Epithelial cell of proximal tubule (primary cell): ENCODE measurements at places on chromosomes 2 and 18.

GRCh38 chr2:175007510-175007909 lies 2.3 kb upstream of the CHN1 start:
- DNase-seq, result no peak

DNA sequence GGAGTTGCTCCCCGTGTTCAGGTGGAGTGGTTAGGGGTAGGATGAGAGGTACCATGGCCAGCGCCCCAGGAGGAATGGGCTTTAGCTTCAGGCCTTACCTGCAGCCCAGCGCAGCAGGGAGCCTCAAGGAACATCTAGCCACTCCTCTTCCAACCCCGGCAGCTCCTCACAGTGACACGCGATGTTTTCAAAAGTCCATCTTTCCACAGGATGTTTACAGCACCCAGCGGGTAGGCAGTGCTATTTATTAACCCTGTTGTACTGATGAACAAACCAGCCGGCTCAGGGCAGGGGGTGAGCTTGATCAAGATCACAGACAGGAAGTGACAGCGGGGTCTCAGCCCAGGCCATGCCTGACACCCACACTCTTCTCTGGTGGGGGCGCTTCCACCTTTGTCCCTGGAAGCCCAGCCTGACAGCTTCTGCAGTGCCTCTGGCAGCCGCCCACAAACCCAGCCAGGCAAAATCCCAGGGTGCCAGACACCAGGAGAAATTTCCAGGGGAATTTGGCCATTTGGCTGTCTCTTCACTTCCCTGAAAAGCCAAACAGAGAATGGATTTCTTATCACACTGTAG lies 18.4 kb upstream of the PRLH start:
- DNase-seq, result peak; percentile 13

DNA sequence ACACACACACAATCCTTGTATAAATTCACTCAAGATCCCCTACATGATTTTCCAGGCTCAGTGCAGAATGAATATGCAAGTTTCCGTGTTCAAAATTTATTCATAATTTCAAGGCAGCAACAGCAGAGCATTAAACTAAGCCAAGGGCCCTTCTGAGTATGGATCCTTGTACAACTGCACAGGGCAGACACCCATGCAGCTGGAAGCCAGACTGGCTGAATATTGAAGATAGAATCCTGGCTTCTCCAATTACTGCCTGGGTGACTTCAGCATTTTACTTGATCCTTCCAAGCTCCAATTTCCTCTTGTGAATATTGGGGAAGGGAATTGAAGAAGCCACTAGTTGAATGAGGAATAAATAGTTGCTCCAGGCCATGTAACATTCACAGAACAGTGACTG lies 267.9 kb upstream of the REG3G start:
- DNase-seq, result no peak

- no peak for DNase-seq
Observed at GRCh38 chr2:169361706-169362117, 622 bp downstream of the LRP2 start.

DNA sequence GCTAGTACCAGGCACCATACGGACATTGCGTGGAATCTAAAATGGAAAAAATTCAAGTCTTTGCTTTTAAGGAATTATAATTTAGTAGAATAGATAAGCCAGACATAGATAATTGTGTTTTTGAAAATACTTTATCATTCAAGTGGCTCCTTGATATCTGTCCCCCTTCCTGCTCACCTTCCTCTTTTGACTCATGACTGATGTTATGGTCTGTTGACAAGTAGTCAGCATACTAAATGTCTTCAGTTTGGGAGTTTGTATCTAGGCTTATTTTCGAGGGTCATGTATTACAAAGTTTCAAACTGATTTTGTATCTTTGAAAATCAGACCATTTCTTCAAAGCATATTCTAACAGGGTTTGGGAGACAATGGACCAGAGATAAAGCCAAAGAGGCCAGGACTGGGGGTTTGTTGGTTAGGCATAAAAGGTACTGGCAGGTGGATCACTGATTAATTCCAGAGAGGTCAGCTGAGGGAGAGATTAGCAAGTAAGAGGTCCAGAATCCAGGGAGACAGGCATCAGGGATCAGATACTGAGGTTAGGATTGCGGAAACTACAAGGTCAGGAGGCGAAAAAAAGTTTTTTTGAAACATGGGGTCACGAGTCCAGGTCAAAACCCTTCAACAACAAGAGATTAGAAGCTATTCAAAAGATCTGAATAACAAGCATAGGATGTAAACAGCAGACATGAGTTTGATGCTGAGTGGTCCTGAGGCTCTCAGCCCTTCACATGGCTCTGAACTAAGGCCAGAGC lies 31.5 kb upstream of the KLHL14 start:
- no peak for DNase-seq

DNA sequence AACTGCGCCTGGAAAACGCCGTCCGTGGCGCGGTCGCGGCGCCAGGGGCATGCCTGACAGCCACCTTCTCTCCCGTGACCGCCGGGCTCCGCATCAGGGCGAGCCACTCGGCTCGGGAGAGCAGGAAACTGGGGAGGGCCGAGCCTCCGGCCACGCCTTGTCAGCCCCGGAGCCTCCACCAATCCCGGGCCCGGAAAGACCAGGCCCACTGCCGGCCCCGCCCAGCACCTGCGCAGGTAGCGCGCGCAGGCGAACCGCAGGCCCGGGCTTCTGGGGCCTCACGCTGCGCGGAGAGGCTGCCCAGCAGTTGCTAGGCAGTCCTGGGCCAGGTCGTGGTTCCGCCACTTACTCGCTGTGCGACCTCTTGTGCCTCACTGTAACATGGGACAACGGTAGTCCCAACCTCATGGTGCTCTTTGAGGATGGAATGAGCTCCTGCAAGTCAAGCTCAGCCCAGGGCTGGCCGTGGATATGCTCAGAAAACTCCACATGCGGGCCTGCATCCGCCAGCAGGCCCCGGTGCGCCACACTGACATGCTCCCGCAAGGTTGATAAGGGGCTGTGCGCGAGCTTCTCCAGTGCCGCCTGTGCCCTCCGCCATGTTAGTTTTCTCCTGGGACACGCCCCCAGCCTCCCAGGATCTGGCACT lies 97.1 kb downstream of the INHBB start:
- no peak for DNase-seq

DNA sequence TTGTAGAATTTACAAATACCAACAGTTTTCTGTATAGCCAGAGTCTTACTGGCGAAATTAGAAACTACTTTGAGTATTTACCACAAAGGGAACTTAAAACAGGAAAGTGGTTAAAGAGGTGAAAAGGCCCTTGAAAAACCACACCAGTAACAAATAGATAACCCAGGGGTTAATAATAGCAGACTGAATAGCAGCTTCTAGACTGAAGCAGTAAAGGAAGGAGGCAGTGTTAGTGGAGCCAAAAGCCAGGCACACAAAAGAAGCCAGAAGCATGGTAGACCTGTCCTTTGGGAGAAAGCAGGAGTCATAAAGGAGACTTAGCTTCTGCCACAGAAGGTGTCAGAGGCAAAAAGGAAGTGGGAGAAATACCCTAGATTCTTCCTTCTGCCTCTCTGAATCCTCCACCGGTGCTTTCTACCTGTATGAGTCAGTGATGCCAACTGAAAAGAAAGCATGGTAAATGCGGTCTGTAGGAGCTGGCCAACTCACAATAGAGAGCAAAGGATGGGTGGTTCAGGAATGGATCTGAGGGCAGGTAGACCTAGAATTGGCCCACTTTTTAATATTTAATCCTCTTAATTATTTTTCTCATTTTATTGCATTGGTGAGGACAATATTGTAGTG lies 97.3 kb downstream of the ARL6IP6 start:
- DNase-seq, result no peak

GRCh38 chr18:63249771-63250170 lies 69.8 kb downstream of the BCL2 start:
- no peak for DNase-seq

GRCh38 chr2:197339496-197340220 lies 29.1 kb upstream of the ANKRD44 start:
- DNase-seq, result no peak

DNA sequence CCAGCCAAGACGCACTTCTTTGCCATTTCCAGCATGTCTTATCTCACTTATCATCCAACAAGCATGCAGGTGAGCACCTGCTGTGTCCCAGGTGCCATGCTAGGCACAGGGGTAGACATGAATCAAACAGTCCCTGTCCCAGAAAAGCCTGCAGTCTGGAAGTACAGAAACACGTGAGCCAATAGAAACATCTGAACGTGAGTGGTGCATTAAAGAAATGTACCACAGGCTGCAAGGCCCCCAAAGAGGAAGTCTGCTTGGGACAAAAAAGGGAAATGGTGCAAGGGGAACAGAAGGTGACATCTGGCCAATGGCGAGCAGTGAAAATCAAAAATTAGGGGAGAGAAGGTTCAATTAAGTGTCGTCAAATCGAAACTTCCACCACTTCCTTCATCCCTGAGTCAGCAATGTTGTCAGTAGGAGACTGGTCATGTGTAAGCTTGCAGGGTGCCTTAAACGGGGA lies 17.6 kb upstream of the TMEM247 start:
- no peak for DNase-seq

- no peak for DNase-seq
Observed at GRCh38 chr2:1169291-1169949, 218.8 kb downstream of the SNTG2 start.

DNA sequence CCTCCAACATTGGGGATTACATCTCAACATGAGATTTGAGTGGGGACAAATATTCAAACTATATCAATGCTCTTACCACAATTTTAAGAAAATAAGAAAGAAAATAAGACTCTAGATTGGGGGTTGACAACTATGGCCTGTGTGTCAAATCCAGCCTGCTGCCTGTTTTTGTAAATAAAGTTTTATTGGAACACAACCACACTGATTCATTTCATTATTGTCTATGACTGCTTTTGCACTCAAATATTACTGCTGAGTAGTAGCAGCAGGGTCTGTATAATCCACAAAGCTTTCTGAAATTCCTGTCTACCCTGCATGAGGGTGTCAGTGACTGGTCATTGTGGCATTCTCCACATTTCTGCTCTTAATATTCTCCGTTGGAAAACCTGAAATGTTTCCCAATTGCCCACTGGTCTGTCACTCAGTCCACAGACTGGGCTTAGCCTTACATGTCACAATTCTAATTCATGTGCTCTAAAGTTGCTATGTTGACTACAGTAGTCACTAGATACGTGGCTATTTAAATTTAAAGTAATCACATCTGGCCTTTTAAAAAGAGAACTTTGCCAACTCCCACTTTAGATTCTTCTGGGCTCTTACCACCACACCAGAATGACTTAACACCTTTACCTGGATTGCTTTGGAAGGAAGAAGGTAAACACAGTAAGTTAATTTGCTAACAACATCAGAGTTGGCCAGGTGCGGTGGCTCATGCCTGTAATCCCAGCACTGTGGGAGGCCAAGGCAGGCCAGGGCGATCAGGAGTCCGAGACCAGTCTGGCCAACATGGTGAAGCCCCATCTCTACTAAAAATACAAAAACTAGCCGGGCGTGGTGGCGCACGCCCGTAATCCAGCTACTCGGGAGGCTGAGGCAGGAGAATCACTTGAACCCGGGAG lies 86.9 kb downstream of the CLHC1 start:
- no peak for DNase-seq

GRCh38 chr2:22079583-22079982 lies 955.8 kb downstream of the TDRD15 start:
- no peak for DNase-seq

DNA sequence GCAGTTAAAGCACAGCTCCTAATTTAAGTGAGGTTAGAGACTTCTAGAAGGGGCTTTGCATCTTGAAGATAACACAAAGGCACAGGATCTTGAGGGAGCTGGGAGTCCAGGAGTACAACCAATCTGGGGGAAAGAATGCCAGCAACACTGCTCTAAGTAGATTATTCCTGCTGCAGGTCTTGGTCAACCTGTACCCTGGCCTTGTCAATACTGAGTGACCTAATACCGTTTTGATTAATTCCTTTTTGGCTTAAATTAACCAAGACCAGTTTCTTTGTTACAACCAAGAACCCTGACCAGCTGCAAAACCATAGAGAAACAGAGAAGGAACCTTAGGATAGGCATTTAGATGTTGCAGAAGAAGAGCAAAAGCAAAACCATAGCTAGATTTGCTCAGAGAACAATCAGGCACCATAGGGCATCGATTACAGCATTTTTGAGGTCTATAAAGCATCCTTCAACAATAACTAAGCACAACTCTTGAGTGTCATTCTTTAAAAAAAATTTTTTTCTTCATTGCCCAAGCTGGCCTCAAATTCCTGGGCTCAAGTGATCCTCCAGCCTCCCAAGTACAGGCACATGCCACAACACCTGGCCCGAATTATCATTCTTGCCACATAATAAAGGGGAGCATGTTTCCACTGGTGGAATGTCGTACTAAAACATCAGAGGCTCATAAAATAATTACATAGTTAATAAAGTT lies 6.3 kb downstream of the STARD7 start:
- DNase-seq, result no peak

GRCh38 chr2:20583425-20583881 lies 67.4 kb downstream of the HS1BP3 start:
- no peak for DNase-seq

DNA sequence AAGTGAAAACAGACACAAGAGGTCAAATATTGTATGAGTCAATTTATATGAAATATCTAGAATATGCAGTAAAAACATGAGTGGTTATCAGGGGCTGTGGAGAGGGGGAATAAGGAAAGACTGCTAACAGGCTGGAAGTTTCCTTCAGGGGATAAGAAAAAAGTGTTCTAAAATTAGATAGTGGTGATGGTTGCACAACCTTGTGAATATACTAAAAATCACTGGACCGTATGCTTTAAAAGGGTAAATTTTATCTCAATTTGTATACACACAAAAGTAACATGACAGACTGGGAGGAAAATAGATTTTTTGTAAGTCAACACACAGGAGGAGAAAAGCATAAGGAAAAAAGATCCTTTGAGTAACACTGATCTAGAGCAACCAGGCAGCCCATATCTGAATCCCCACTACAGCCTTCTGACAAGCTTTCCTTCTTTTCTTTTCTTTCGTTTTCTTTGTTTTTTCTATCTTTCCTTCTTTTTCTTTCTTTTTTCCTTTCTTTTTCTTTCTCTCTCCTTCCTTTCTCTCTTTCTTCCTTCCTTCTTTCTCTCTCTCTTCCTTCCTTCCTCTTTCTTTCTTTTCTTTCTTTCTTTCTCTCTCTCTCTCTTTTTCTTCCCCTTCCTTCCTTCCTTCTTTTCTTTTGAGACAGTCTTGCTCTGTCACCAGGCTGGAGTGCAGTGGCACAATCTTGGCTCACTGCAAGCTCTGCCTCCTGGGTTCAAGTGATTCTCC lies 95.4 kb downstream of the AAK1 start:
- no peak for DNase-seq

DNA sequence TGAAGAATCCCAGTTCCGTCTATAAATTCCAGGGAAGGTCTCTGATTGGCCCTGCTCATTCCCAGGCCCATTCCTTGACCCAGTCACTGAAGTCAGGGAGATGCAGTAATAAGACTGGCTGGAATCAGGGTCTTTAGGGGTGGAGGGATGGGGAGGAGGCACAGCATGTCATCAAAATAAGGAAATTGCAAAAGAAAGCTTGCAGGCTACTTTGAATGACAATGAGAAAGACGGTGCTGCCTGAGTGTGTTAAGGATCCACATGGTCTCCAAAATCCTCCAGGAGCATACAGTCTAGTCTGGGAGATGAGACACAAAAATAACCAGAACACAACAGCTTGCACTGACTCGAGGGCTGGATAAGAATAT lies 2.0 kb upstream of the DES start:
- no peak for DNase-seq

- DNase-seq, result no peak
Observed at GRCh38 chr2:215868846-215869543, 144.4 kb downstream of the MREG start.

GRCh38 chr2:60479226-60480088 lies 74.0 kb downstream of the BCL11A start:
- no peak for DNase-seq

GRCh38 chr18:581096-581495 lies 916 bp downstream of the CETN1 start:
- no peak for DNase-seq

GRCh38 chr2:75526842-75527241 lies 33.9 kb downstream of the EVA1A start:
- no peak for DNase-seq

- no peak for DNase-seq
Observed at GRCh38 chr2:134386310-134386709, 132.4 kb downstream of the MGAT5 start.
